Mammary epithelial cell (primary cell): ENCODE measurements at places on chromosomes 11 and 22. TPM values are rescaled to one million over a fixed set of nuclear protein-coding genes. Genes with fewer than 3 reads are reported as not detected.

The CLP1 gene
- total RNA-seq: 13.0 and 16.0 TPM in 2 replicates

The CCDC34 gene
- total RNA-seq: 6.7 and 10.4 TPM in 2 replicates

The XKR3 gene
- total RNA-seq: not detected

The TSSK2 gene
- total RNA-seq: 0.16 TPM in 1 of 2 replicates, not detected in the other

The DNAJB7 gene
- not detected in 2 replicates for total RNA-seq

The PATE4 gene
- not detected in 2 replicates for total RNA-seq

The PRODH gene
- 2.7 TPM for total RNA-seq

The GDPD4 gene
- not detected for total RNA-seq

DNA sequence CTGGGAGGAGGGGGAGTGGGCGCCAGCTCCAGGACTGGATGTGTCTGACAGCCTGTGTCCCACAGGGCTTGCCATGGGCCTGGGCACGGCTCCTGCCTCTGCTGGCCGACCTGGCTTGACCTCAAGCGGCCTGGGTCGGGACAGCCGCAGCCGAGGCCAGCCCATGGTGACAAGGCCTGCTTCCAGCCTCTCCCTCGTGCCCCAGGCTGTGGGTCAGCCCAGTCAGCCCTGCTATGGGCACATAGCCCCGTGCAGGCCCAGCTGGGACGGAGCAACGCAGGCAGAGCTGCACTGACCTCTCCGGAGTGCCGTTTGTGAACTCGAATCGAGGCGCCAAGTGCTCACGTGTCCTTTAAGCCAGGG lies 17.9 kb downstream of the OSBPL5 start:
- no peak for DNase-seq

- DNase-seq: no peak
Measured at GRCh38 chr22:19232623-19233022, 54.1 kb upstream of the SLC25A1 start.

DNA sequence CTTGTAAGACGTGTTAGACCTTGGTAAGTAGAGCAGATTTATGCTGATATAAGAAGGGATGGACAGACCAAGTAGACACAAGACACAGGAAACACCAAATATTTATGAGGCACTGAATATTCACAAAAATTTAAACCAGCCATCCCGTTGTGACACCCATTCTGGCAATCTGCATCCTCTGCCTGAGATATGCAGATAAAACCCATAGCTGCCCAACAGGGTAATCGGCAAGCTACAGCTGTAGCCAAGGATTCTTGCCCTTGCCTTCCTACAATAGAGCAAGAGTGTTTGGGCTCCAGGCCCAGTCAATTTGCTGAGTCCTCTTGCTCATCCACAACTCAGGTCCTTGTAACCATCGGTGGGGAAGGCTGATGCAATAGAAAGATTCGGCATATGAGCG lies 18.5 kb upstream of the MPZL2 start:
- DNase-seq: no peak

- DNase-seq: no peak
Measured at GRCh38 chr22:19062943-19063308, 59.3 kb downstream of the DGCR2 start.

DNA sequence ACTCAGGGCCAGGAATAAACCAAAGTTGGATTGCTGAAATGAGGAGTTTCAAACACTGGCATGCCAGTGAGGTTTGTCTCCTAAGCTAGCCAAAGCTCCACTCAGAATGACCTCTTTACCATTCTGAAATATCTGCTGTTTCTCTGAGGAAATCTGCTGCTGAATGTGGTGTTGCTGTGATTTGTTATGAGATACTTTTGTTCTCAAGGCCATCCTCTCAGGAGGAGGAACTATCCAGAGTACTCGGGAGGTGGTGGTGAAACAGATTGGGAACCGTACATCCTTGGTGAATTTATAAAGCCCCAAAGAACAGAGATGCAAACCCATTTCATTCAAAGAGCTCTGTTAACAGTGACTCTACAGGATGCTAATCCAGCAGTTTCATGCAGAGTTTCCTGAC lies 50.5 kb downstream of the BDNF start:
- DNase-seq: no peak

DNA sequence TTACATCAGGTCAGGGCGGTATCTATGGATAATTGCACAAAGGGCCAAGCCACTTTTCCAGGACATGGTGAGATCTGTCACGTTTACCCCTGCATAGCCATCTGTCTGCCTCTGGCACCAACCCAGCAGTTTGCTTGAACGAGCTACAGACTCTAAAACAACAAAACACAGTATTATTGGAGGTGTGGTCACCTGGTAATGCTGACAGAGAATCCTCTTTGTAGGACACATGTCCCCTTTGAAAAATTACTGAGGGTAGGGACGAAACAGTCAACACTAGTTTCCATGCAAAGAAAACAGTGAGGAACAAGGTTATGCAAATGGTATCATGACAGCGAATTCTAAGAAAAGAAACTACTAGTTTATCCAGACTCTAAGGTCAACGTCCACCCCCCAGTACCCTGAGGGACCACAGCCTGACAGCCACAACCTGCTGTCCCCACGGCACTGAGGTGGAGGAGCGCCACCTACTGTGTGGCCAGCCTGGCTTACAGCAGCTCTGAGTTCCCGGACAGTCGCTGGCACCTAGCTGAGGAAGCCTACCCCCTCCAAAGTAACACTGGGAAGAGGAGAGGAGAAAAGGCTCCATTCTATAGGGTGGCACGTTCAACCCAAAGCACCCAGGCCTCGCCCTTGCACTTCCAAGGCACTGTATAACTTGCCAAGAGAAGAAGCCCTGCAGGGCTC lies 117.4 kb upstream of the BID start:
- DNase-seq: no peak

- peak; percentile 59 for DNase-seq
Measured at GRCh38 chr11:127994736-127995135, 592.6 kb downstream of the ETS1 start.

- DNase-seq: peak; percentile 42
Measured at GRCh38 chr22:32206774-32207758, 2.2 kb upstream of the RFPL2 start.

- DNase-seq: no peak
Measured at GRCh38 chr11:66593303-66593635, 284 bp downstream of the CCS start.

DNA sequence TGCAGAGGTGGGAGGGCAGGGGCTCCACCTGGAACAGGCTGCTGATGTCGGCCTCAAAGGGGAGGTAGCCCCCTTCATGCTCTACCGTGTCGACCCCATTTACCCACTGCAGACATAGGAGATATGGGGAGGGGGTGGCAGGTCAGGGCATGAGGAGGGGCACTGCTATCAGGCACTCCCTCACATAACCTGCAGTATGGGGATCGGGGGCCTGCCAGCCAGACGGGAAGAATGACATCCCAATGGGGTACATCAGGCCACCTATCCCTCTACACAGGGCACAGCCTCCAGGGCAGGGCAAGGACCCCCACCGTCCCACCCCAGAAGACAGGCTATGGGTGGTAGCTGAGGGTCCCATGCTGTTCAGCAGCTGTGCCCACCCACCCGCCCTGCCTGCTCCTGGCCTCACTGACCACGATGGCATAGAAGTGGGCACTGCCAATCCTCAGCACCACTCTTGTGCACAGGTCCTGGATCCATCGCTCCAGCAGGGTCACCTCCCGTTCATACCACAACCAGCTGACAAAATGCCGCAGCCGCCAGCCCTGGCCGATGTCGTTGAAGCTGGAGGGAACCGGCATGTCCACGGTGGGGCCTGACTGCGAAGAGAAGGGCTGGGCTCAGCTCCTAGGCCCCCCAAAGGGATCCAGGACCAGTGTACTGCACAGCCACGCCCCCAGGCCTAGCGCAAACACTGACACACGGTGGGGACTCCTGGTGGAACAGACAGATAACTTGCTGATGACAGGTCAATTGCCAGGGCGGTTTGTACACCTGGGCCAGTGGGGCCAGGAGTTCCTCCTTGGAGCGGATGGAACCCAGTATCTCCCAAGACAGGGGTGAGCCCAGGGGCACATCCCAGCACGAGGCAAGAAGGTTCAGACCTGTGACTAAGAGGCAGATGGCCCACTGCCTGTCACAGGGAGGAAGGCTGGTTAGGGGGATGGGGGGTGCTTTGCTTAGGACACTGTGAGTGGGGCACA lies 24.1 kb downstream of the RGL4 start:
- no peak for DNase-seq

DNA sequence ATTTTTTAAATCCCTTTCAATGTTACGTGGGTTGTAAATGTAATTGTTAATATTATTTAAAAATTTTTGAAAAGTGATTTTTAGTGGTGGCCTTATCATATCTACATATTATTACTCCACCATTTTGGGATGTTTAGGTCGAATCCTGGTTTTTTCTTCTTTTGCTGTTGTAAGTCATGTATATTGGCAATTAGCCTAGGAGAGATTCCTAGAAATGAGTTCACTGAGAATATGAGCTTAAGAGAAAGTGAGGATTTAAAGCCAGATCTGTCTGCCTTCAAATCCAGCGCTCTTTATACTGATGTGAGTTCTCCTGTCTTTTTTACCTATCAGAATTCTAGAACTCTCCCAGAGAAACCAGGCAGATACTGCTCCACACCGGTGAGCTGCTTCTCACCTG lies 56.1 kb downstream of the PTPRJ start:
- DNase-seq: no peak

DNA sequence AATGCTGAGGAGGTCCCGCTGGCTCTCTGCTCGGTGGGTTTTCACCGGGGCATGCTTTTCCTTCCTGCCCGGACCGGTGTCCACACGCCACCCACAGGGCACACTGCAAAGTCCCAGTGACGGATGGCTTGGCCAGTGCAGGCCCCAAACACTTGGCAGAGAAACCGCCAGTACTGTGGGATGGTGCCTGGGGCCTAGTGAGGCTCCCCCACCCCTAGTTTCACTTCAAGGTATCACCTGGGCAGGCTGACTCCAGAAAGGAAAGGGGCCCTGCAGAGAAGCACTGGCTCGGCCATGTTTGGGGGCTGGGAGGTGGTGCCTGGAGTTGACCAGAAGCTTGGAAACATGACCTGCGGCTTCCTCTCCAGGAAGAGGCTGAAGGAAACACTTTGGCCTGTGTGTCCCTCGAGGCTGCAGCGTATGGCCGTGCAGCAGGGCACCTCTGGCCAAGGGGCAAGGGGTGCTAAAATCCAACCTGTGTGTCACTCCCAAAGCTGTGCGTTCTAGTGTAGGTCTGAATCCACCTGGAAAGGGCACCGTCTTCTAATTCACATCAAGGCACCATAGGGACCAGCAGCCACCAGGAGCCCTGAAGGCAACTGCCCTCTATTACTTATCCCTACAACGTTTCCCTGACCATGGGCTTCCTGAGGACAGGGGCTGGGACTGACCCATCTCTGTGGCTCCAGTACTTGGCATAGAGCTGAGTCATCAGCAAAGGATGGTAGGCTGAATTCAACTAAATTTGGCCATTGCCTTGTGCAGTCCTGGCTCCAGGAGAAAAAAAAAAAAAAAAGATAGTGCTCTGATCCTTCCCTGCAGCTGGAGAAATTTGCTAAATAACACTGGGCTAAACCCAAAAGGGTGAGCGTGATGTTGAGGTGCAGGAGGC lies 22.6 kb downstream of the TPBGL start:
- no peak for DNase-seq

- DNase-seq: no peak
Measured at GRCh38 chr22:42078469-42079318, 806 bp upstream of the SMDT1 start.

- peak; percentile 48 for DNase-seq
Measured at GRCh38 chr22:25563761-25564319, 635 bp upstream of the GRK3 start.

DNA sequence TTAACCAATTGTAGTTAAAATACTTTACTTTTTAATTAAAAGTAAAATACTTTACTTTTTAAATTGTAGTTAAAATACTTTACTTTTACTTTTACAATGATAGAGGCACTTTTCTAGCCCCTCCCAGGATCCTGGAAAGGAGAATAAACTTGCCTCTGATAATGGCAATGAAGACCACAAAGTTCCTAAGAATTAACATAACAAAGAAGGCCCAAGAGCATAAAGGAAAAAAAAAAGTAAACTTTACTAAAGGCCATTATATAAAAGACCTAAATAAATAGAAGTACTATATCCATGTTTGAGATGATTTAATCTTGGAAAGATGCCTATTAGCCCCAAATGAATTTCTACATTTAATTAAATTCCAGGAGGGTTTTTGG lies 129.1 kb upstream of the THY1 start:
- DNase-seq: no peak

GRCh38 chr11:110921742-110922521 lies 209.7 kb upstream of the ARHGAP20 start:
- no peak for DNase-seq

DNA sequence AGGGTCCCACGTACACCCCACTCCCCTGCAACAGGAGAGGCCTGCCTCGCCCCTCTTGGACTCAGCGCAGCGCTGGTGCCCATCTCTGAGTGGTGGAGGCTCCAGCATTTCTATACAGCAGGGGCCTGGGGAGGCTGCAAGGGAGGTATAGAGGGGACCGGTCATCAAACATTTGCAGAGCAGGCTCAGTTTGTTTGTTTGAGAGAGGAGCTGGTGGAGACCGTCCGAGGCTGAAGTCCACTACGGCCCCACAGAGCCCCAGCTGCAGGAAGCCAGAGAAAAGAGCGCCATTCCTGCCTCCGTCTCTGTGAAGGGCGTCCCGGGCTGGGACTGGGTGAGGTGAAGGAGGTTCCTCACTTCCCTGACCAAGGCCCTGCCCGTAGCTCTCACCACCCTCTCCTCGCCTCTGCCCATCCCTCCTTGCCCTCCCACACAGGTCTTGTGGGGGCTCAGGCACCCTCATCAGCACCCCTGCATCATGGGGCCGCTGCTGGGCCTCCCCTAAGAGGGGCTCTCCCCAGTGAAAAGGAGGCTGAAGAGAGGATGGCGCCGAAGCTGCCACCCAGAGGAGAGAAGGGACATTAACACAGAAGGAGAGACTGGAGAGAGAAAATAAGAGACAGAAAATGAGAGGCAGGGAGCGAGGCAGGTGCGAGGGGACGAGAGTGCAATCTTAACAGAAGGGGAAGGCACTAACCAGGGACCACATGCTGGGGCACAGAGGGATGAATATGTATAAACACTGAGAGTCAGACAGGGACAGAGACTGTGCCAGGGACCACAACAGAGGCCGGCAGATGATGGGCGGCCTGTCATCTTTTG lies 24.5 kb downstream of the RPUSD4 start:
- no peak for DNase-seq

DNA sequence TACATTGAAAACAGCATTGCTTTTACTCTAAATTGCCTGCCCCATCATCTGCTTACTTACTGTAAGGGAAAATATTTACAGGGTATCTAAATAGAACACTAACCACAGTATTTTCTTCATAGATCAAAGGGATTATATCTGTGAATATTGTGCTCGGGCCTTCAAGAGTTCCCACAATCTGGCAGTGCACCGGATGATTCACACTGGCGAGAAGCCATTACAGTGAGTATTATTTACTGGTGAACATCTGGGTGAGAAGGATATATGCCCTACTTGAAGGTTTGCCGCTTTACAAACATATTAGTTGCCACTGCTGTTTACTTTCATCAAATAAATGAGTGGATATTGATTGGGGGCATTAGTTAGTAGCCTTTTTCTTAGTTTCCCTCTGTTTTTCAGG lies 5.9 kb upstream of the CNTF start:
- peak; percentile 69 for DNase-seq

DNA sequence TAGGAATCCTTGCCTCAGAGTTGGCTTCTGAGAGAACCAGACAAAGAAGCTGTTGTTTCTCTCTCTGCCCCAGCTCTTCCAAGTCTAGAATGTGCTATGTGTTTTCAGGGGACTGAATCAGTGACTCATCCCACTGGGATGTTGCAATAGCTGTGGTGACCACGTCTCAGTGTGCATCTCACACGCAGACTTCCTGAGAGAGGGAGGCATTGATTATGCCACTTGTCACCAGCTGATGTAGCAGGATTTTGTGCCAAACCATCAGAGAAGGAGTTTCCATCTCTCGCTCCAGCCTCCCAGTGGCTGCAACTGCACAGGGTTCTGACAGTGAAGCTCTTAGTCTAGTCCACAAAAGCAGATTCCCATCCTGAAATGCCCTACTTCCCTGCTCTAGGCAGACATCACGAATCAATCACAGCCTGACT lies 455.8 kb downstream of the MIAT start:
- DNase-seq: peak; percentile 95
